ENCODE measurements at places on chromosomes 5 and 9.

GRCh38 chr9:105114964-105115728 is 129.3 kb upstream of the SLC44A1 start:
- no peak for DNase-seq

DNA sequence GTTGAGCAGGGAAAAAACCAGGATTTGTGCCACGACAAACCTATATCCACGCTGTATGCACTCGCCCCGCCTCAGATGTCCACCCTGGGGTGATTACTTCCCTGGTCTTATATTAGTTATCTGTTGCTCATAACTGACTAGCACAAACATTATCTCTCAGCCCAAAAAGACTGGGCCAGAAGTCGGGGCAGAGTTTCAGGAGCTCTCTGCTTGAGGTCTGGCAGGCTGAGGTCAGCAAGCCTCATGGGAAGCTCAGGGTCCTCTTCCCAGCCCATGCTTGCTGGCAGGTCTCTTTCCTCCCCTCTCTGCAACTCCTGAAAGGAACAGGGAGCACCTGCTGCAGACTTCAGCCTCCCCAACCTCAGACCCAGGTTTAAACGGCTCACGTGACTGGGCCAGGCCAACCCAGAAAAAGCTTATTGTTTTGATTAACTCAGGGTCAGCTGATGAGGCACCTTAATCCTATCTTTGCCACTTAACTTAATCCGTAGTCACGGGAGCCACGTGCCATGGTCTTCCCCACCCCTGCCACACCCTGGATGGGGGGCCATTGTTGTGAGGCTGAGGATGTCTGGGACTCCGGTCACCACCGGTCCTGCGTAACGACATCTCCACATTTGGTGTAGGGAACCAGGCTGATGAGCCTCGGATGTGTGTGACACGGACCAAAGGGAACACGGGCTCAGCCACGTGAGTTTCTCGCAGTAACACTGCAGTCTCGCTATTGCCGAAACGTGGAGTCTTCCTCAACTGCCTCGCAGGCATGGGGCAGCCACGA is 123.7 kb upstream of the IRX4 start:
- DNase-seq = no peak

DNA sequence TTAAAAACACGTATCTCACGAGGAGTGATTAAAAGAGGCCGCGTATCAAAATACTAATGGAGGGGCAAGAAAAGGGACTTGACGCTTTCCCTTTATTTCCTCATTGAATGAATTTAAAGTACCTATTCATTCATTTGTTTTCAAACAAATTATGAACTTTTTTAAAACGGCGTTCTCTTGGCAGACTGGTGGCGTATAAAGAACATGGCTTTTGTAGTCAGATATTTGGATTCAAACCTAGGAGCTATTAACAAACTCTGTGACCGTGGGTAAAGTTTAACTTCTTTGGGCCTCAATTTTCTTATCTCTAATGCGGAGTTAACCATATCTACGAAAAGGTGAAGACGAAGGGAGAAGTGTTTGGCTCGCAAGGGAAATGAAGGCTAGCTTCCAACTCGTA is 876 bp downstream of the CAAP1 start:
- DNase-seq = no peak

GRCh38 chr9:14962193-14962882 is 52.1 kb upstream of the FREM1 start:
- no peak for DNase-seq

- no peak for DNase-seq
Measured at GRCh38 chr5:23730023-23730422, 222.6 kb downstream of the PRDM9 start.

DNA sequence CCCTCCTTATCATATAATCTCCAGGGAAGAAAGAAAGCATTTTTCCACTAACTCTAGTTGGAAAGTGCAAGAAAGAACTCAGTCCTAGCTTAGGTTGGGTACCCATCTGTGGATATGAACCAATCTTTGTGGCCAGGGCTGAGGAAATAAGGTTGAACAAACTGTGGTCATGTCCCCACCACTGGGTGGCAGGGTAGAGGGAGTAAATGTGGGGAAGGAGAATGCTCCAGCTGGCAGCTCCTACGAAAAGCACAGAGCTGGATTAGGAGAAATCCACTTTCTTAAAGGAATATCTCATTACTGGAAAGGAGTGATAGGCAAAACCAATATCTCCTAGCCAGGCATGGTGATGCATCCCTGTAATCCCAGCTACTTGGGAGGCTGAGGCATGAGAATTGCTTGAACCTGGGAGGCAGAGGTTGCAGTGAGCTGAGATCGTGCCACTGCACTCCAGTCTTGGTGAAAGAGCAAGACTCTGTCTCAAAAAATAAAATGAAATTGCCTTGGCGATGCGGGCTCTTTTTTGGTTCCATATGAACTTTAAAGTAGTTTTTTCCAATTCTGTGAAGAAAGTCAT is 175.1 kb downstream of the CCDC192 start:
- no peak for DNase-seq

- DNase-seq = no peak
Measured at GRCh38 chr9:8888591-8888990, 1089.0 kb upstream of the DMAC1 start.
